ENCODE measurements at places on chromosomes 7 and 10.
A peak's percentile ranks its signal among the peaks of the same experiment; 100 is the strongest.

DNA sequence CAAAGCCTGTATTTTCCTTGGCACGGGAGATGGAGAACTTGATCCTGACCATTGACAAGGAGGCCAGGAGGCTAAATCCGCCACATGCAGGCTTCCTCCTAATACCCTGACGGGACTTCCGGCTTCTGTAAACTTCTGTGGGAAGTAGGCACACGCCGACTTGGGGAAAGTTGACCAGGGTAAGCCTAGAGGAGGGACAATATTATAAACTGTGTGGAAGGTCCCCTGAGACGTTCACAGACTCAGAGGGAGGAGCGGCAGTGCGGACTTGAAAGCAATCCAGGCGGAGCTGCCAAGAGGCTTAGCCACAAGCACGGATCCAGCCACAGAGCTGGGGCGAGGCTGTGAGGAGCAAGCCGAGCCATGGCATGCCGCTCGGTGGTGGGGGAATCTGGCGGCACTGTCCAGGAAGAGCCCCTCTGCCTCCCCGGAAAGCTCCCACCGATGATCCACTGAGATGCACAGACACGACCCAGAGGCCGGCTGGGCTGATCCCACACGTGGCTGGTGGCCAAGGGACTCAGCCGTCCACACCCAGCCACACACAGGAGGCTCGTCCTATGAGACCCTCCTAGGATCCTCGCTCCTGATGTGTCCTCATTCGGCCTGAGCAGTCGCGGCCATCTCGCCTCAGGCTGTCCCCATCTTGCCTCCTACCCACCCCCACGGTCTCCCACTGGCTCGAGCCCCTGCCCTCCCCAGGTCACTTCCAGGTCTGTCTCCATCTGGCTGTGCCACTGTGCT, 40.0 kb upstream of the INSIG1 start:
- no peak for DNase-seq

- DNase-seq, result no peak
These were observed 123.1 kb downstream of the NRBF2 start for GRCh38 chr10:63256009-63256773.

GRCh38 chr10:35226507-35226906, 99.9 kb downstream of the CREM start:
- no peak for DNase-seq

- DNase-seq, result no peak
These were observed 36.3 kb downstream of the POT1 start for GRCh38 chr7:124893140-124893827.

DNA sequence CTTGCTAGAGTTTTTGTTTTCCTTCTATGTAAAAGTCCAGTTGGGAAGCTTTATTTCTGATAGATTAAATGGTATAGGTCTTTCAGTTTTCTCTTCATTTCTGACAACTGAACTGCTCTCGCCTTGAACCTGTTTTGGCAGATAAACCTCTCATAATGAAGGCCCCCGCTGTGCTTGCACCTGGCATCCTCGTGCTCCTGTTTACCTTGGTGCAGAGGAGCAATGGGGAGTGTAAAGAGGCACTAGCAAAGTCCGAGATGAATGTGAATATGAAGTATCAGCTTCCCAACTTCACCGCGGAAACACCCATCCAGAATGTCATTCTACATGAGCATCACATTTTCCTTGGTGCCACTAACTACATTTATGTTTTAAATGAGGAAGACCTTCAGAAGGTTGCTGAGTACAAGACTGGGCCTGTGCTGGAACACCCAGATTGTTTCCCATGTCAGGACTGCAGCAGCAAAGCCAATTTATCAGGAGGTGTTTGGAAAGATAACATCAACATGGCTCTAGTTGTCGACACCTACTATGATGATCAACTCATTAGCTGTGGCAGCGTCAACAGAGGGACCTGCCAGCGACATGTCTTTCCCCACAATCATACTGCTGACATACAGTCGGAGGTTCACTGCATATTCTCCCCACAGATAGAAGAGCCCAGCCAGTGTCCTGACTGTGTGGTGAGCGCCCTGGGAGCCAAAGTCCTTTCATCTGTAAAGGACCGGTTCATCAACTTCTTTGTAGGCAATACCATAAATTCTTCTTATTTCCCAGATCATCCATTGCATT, 27.1 kb downstream of the MET start:
- no peak for DNase-seq

- no peak for DNase-seq
These were observed 432.7 kb downstream of the DPP6 start for GRCh38 chr7:154484943-154485342.

DNA sequence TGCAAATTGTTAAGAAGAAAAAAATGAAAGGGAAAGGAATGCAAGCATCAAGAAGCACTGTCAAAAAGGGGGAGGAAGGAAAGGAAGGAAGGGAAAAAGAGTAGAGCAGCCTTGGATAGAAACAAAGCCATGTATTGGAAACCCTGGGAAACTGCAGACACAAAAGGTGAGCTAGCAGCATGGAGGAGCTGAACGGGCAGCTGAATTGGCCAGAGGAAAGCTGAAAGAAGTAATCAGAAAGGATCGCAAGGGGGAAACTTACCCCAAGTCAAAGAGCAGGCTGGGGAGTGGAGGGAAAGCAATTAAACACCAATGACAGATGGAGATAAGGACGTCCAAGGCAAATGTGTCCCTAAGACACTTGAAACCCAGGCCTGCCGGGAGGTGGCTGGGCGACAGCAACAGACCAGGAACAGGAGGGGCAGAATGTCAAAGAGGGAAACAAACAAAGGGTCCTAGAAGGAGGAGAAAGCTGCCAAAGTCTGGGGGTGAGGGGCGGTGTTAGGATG, 93.8 kb upstream of the SVIL start:
- DNase-seq, result no peak

DNA sequence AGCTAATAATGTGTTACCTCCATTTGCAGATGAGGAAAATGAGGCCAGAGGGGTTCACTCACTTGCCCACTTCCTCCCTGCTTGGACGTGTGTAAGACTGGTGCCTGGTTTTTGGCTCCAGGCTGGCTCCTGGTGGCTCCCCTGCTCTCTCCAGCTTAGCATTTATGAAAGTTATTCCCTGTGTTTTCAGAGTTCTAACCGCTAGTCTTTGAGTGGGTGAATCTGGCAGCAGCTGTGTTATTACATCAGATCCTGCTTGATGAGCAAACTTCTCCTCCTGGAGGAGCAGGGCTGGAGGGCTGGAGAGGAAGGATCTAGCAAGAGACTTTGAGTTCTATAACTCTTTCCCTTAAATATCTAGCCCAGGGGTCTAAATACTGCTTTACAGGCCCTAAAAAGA, 80.9 kb upstream of the AGBL3 start:
- peak; percentile 20 for DNase-seq

DNA sequence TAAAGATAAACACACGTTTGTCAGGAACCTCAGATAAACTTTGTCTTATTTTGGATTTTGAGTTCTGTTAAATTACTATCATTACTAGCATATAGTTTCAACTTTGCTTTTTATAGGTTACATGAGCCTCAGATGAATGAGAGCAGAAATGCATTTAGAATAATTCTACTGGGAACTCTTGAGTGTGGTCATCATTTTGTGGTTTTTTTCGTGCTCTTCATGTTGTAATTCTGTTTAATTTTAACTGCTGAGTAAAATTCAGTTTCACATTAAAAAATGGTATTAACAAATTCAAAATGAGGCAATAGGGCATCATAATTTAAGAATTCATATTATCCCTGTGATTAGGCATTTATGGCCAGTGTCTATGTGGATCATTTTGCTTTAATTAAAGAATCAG, 72.9 kb downstream of the GNAI1 start:
- DNase-seq, result no peak

DNA sequence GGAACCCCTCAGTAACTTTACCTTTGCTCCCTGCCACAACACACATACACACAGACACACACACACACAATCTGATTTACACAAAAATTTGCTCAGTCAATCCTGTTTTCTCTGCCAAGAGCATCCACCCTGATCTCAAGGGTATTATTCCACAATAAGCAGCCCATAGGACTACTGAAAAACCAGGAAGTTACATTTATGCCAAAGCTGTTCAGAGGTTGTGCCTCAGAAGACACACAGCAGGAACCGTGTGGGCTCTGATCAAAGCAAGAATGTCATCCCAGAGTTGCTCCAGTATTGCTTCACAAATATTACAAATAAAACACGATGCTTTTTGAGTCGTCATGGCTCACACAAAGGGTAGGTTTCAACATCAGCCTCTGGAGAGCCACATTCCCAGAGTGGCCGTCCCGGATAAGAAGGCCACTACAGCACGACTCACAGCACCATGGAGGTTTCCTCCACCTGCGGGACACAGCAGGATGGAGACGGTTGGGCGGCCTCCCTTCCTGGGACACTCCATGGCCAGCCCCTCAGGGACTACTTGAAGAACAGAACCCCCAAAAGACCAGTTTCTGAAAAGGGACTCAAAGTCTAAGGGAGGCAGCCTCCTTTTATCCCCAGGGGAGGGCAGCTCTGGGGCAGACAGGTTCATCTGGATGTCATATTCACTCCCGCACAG, 1.6 kb downstream of the AIFM2 start:
- DNase-seq, result no peak

- DNase-seq, result no peak
These were observed 31.0 kb upstream of the LRRC18 start for GRCh38 chr10:48970654-48971053.

DNA sequence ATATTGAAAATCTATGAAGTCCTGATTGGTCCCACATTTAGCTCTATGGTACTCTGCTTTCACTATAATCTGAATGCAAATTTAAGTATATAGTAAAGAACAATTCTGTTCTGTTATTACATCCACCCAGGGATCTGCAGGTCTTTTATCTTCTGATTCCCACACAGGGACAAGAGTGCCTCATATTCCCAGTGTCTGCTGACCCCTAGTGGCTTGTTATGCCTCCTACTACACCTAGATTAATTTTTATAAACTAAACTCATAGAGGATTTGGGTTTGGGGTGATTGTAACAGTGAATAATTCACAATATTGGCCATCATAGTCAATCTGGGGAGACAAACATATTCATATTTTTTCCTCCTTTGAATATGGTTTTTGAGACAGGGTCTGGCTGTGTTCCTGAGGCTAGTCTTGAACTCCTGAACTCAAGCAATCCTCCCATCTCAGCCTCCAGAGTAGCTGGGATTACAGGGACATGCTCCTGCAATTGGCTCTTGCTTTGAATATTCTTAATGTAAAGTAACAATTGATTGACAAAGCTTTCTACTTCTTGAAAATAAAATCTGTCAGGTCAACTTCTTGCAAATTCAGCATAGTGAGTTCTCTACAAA, 282.1 kb downstream of the KCND2 start:
- peak; percentile 72 for DNase-seq

DNA sequence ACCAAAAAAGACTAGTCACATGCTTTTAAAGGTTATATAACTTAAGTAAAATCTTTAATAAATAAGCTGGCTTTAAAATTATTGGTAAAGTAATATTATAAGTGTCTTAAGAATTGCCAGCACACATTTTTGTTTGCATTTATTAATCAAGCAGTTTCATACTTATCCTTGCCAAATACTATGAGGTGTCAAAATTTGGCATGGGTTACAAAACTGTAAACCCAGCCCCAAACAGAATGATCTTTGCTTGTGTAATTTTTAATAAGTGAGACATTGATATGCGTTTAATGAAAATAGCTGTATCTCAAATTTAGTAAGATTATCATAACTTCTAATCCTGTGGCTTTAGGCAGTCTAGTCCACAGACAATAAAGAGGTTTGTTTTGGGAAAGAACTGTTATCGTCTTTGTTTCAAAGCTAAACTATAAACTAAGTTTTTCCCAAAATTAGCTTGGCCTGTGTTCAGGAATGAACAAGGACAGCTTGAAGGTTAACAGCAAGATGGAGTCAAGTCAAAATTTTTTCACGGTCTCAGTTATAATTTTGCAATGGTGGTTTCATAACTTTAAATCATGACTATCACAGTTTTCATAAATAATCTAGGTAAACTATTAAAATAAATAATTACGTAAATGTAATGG, 72.8 kb downstream of the ST8SIA6 start:
- no peak for DNase-seq

- no peak for DNase-seq
These were observed 590.5 kb downstream of the PARD3 start for GRCh38 chr10:34224639-34225038.

- DNase-seq, result no peak
These were observed 119.6 kb downstream of the EMX2 start for GRCh38 chr10:117662126-117662525.

DNA sequence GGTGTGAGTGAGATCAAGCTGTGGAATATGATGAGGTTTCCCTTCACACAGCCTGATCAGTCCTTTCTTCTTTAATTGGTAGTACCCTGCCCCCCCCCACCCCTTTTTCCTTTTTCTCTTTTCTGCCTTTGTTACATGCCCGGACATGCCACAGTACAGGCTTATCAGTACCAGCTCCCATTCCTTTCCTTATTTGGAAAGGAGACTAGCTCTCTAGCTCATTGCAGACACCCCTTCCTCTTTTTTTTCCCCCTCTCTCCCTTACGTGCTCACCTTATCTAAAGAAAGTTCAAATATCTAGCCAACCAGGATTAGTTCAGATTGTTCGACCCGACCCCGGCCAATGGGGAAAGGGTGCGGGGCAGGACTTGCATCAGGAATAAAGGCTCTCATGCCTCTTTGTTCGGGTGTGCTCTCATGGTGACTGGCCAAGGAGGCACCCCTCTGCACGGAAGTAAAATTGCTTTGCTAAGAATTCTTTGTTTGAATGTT, 230.4 kb downstream of the ACTR3B start:
- no peak for DNase-seq

DNA sequence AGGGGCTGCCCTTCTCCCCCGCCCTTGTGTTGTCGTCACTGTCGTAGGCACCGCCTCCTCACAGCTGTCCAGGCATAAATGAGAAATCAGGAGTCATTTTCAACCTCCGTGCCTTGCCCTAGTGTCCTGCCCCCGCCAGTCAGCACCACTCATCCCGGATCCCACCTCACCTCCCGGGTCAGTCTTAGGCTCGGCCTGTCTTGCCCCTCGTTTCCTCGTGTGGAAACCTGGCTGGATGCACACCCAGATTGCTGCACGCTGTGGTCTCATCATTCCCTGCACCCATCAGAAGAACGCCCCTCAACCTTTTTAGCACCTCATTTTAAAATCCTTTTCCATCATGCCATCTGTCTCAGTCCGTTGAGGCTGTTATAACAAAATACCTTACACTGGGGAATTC, 213.1 kb downstream of the HECW1 start:
- no peak for DNase-seq

GRCh38 chr7:128115821-128116723, 84.8 kb upstream of the LRRC4 start:
- DNase-seq, result no peak

- no peak for DNase-seq
These were observed 16.0 kb downstream of the TMEM273 start for GRCh38 chr10:49172061-49172776.

- no peak for DNase-seq
These were observed 169.3 kb upstream of the MAGI2 start for GRCh38 chr7:79622781-79623180.

- no peak for DNase-seq
These were observed 62.3 kb downstream of the ATE1 start for GRCh38 chr10:121865554-121865953.

GRCh38 chr10:97412891-97413304, 11.8 kb upstream of the RRP12 start:
- no peak for DNase-seq

DNA sequence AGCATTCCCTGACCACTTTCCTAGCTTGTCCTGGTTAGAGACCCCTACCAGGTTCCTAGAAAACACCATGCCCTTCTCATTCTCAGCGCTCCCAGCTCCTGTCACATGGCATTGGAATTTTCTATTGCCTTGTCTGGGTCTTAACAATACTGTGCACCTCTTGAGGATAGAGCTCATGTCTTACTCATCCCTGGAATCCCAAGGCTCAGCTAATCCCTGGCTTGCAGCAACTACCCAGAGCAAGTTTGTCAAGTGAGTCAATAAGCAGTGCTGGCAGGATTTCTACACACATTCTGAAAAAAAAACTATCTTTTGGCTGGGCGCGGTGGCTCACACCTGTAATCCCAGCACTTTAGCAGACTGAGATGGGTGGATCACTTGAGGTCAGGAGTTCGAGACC, 11.7 kb upstream of the PRDX3 start:
- no peak for DNase-seq

Measured in SK-N-MC (cell line).